ENCODE measurements at places on chromosomes 11 and 22.

- peaks cover 36% of the 10 kb centered on the region for H3K4me1 ChIP-seq
- H3K36me3 ChIP-seq: no peaks in the 10 kb centered on the region
- DNase-seq: no peak
- H3K4me3 ChIP-seq: no peak overlapping the region
Measured at GRCh38 chr11:45079075-45079444, 67.4 kb upstream of the PRDM11 start.

DNA sequence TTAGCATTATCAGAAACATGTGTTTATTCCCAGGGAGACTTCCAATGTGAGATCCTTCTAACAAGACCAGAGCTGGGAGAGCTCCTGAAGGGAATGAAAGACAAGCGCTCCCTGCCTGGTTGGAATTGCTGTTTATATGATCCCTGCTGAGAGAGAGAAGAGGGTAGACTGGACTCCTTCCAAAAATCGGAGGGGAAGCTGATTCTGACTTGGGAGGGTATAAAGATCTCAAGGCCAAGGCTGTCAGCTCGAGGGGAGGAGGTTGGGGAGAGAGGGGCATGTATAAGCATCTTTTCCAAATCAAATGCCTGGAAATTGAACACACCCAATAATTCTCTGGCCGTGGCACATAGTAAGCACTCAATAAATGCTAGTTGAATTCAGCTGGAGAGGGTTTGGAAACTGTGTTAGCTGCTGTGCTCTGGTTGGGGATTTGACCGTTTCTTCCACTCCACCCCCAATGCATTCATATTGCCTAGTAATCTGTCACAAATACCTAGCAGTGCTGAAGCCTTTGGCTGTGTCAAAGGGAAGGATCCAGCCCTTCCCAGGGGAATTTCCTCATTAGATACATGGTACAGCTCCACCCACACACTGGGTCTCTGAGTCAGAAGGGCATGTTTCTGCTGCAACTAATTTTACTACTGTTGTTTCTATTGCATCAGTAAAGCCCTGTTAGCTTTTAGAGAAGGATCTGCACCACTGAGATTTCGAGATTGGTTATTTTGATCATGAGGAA, 61.5 kb downstream of the CACNG2 start:
- no peak overlapping the region for H3K27ac ChIP-seq
- H3K4me1 ChIP-seq: no peaks in the 10 kb centered on the region
- DNase-seq: no peak
- no peaks in the 10 kb centered on the region for H3K27me3 ChIP-seq
- H3K4me3 ChIP-seq: no peak overlapping the region

DNA sequence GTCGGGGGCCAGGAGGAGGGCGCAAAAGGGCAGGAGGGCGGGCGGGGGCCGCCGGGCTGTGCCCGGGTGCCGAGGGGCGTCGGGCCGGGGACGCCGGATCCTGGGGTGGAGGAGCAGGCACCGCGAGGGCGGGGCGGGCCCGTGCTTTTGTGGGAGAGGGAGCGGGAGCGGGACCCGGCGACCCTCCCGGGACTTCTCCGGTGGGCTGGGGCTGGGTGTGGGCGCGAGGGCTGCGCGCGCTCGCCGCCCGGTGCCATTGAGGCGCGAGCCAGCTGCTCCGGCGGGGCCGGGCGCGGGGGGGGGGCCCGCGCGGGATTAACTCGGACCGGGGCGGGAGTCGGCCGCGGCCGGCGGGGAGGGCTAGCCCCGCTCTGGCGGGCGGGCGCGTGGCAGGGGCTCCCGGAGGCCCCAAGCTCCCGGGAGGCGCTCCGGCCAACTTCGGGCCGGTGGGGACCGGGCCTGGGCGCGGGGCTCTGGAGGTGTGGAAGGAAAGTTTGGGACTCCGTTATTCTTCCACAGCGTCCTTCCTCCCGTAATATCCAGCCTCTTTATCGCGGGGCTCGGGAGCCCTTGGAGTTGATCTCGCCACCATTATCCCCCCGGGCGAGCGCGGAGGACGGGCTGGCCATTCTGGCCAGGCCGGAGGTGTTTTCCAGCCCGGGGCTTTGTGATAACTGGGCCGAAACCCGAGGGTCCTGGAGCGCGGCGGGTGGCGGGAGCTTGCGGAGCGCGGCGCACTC, 936 bp downstream of the CECR2 start:
- H3K4me3 ChIP-seq: peak overlapping the region; percentile 61
- no peak overlapping the region for H3K27ac ChIP-seq
- H3K36me3 ChIP-seq: no peaks in the 10 kb centered on the region
- peaks cover 10% of the 10 kb centered on the region for H3K4me1 ChIP-seq

- peaks cover 48% of the 10 kb centered on the region for H3K4me1 ChIP-seq
- H3K36me3 ChIP-seq: no peaks in the 10 kb centered on the region
- DNase-seq: no peak
- H3K27me3 ChIP-seq: no peaks in the 10 kb centered on the region
- no peak overlapping the region for H3K27ac ChIP-seq
Measured at GRCh38 chr11:1770061-1770460, 6.3 kb upstream of the CTSD start.

- H3K4me3 ChIP-seq: no peak overlapping the region
Measured at GRCh38 chr11:72834905-72835304, 20.7 kb downstream of the ATG16L2 start.

DNA sequence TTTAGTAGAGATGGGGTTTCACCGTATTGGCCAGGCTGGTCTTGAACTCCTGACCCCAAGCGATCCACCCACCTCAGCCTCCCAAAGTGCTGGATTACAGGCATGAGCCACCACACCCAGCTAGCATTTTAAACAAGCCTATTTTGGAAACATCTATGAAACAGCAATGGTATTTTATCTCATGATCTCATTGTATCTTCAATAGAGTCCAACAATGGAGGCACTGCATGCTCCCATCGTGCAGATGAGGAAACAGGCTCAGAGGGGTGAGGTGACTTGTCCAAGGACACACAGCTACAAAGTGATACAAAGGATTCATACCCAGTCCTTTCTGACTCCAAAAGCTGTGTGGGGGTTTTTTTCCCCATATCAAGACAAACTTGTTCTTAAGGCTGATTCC, 39.0 kb upstream of the RTL6 start:
- no peak for DNase-seq
- H3K27ac ChIP-seq: no peak overlapping the region
- H3K4me1 ChIP-seq: no peaks in the 10 kb centered on the region
- H3K27me3 ChIP-seq: no peaks in the 10 kb centered on the region
- no peak overlapping the region for H3K4me3 ChIP-seq

GRCh38 chr11:18699269-18699596, 654 bp downstream of the TMEM86A start:
- peak overlapping the region; percentile 95 for H3K4me3 ChIP-seq
- H3K4me1 ChIP-seq: peaks cover 13% of the 10 kb centered on the region
- H3K36me3 ChIP-seq: peaks cover 4% of the 10 kb centered on the region
- H3K27me3 ChIP-seq: no peaks in the 10 kb centered on the region

- no peaks in the 10 kb centered on the region for H3K27me3 ChIP-seq
- H3K27ac ChIP-seq: no peak overlapping the region
- no peaks in the 10 kb centered on the region for H3K36me3 ChIP-seq
- H3K4me3 ChIP-seq: no peak overlapping the region
- no peak for DNase-seq
Measured at GRCh38 chr22:35195821-35196220, 61.5 kb upstream of the HMGXB4 start.

DNA sequence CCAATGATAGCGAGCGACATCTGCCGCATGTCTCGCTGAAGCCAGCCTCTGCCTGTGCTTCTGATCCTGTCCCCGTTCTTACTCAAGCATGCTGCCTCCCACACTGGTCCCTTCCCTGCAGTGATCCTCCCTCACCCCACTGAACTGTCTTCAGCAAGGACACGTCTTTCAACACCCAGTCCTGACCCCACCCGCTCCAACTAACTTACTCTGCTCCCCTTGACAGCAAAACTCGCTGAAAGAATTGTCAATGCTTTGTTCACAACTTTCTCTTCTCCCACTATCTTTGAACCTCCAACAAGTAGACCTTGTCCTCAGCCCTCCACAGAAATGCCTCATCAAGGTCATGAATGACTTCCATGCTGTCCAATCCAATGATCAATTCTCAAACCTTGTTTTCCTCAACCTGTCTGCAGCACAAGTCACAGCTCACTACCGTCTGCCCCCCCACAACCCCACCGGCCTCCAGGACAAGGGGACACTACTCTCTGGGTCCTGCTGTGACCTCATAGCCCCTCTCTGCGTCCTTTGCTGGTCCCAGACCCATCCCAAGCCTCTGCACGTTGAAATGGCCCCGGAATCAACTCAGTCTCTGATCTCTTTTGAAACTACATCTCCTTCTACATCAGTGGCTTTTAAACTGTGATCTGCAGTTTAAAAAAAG, 108.0 kb downstream of the MICAL3 start:
- no peaks in the 10 kb centered on the region for H3K36me3 ChIP-seq
- H3K4me3 ChIP-seq: no peak overlapping the region
- no peaks in the 10 kb centered on the region for H3K27me3 ChIP-seq
- no peak overlapping the region for H3K27ac ChIP-seq
- no peak for DNase-seq

Measured in esophagus squamous epithelium (tissue), 5 donors.